Kasumi-1 (cell line): ENCODE measurements at places on chromosomes 2 and 18.

GRCh38 chr18:6960656-6961055 is 156.9 kb downstream of the LAMA1 start:
- no peak for DNase-seq

GRCh38 chr2:160901613-160902012 is 258.6 kb upstream of the TANK start:
- DNase-seq = no peak

DNA sequence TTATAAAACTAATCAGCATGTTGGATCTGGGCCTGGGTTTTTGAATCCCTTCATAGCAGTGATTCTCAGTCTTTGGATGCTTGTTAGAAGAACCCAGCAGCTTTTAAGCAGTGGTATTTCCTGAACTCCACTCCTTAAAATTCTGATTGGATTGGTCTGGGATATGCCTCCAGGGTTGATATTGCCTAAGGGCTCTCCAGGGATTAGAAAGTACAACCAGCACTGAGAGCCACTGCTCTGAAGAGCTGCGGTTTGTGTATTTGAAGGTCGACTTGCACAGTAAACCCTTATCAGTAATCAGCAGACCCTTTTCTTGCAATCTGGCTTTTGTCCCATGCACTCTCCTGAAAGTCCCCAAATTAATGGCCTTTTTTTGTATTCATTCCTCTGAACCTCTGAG is 17.0 kb upstream of the RBMS1 start:
- no peak for DNase-seq

GRCh38 chr2:168192839-168193616 is 54.4 kb downstream of the STK39 start:
- DNase-seq = peak; percentile 69

GRCh38 chr2:126368758-126369157 is 287.2 kb upstream of the GYPC start:
- DNase-seq = peak; percentile 92

GRCh38 chr2:121748202-121748601 is 7.2 kb upstream of the TSN start:
- DNase-seq = peak; percentile 14

DNA sequence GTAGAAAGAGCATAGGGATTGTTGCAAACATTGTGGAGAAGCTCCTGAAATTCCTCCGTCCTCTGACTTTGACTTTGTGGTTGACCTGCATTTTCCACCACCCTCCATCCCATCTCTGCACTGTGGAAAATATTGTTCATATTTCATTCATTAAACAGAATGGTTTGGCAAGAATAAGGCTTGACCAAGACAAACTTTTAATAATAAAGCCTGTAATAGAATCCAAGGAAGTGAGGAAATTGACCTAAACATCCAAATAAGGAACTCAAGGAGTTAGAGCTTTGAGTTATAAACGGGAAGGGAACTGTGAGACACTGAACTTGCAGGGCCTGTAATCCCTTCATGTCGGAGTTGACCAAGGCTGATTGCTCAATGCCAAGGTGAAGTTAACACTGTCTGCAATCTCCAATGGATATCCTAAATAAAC is 115.2 kb downstream of the GFPT1 start:
- peak; percentile 27 for DNase-seq

DNA sequence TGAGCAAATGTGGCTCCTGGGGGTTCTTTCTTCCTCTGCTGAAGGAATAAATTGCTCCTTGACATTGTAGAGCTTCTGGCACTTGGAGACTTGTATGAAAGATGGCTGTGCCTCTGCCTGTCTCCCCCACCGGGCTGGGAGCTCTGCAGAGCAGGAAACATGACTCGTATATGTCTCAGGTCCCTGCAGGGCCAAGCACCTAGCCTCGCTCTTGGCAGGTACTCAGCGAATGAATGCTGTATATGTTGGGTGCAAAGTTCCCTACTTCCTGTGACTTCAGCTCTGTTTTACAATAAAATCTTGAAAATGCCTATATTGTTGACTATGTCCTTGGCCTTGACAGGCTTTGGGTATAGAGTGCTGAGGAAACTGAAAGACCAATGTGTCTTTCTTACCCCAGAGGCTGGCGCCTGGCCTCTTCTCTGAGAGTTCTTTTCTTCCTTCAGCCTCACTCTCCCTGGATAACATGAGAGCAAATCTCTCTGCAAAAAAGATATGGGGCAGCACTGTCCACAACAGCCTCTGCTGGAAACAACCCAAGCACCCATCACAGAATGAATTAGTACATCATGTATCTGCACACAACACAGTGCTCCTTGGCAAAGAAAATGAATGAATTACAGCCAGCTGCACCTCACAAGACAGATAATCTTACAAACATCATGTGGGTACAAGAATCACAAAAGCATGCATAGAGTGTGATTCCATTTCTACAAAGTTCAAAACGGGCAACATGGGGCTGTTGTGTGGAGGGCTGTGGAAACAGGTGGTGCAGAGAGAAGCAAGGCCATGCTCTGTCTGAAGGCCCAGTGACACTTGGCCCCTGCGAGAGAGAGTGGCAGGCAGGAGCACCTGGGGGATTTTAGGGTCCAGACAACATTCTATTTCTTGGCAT is 6.6 kb downstream of the IL1RN start:
- DNase-seq = no peak

- DNase-seq = peak; percentile 87
These were observed 445 bp downstream of the PRPF40A start for GRCh38 chr2:152716805-152717227.

DNA sequence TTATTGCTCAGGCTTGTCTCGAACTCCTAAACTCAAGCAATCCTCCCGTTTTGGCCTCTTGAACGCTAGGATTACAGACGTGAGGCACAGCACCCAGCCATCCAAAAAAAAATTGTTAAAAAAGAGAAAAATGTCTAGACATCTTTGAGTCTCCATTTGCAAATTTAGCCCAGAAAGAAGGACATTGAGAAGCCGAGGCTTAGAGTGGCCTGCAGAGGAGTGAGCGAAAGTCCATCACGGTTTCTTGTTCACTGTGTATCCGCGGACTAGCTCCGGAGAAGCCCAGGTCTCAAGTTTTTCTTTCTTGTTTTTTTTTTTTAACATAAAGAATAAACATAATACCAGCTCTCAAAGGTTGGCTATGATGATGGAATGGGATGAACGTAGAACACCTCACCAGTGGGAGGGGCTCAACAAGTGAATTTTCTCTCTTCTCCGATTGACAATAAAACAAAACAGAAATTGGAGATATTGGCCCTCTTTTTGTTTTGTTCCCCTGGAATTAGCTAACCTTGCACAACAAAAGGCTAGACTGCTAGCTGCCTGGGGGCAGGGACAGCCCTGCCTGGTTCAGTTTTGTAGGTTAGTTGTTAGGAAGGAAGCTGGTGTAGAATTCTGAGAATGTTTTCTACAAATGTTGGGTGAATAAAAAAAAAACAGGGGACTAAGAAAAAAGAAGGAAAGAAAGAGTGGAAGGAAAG is 163.4 kb downstream of the MYCN start:
- no peak for DNase-seq

GRCh38 chr2:197890168-197890567 is 85.8 kb downstream of the PLCL1 start:
- DNase-seq = no peak

- no peak for DNase-seq
These were observed 86.0 kb downstream of the FAM210A start for GRCh38 chr18:13640266-13640860.

DNA sequence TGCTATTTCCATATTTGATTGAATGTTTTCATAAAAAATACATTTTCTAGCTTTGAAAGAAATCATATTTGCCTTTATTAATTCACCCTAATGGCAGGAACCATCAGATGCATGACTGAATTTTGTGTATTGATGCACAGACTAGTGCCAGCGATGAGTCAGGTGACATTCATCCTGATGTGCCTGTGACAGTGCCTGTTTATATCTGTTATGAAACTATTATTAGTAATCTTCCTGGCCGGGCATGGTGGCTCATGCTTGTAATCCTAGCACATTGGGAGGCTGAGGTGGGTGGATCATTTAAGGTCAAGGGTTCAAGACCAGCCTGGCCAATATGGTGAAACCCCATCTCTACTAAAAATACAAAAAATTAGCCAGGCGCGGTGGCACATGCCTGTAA is 170.0 kb downstream of the TSN start:
- DNase-seq = no peak

- DNase-seq = no peak
These were observed 31.9 kb upstream of the MSTN start for GRCh38 chr2:190094316-190094871.

DNA sequence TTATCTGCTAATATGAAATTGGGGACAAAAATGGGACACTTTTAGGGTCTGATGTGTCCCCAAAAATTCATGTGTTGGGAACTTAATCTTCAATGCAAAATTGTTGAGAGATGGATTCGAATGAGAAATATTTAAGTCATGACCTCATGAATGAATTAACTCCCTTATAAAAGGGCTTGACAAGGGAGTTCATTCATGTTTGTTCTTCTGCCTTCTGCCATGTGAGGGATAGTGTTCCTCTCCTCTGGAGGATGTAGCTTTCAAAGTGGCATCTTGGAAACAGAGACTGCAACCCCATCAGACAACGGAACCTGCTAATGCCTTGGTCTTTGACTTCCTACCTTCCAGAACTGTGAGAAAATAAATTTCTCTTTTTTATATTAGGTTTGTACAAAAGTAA is 89.2 kb upstream of the LINC00305 start:
- no peak for DNase-seq

GRCh38 chr2:3617198-3617890 is 22.4 kb downstream of the COLEC11 start:
- DNase-seq = no peak

- no peak for DNase-seq
These were observed 90.0 kb upstream of the ATL2 start for GRCh38 chr2:38466876-38467767.

DNA sequence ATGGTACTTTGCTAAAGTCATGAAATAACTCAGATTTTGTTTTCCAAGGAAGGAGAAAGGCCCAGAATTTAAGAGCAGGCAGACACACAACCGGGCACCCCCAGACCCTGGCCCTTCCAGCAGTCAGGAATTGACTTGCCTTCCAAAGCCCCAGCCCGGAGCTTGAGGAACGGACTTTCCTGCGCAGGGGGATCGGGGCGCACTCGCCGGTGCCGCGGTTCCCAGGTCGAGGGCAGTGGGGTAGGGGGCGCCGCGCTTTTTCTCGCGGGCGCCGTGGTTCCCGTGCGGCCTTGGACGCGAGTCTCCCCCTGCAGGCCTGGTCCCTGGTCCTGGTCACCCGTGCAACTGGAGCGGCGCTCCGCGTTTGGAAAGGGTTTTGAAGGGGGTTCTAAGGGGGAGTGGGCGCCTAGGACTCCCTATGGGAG is 1.2 kb downstream of the ZNF236 start:
- DNase-seq = peak; percentile 33

- DNase-seq = peak; percentile 80
These were observed 36.2 kb downstream of the HAT1 start for GRCh38 chr2:171958475-171958874.

DNA sequence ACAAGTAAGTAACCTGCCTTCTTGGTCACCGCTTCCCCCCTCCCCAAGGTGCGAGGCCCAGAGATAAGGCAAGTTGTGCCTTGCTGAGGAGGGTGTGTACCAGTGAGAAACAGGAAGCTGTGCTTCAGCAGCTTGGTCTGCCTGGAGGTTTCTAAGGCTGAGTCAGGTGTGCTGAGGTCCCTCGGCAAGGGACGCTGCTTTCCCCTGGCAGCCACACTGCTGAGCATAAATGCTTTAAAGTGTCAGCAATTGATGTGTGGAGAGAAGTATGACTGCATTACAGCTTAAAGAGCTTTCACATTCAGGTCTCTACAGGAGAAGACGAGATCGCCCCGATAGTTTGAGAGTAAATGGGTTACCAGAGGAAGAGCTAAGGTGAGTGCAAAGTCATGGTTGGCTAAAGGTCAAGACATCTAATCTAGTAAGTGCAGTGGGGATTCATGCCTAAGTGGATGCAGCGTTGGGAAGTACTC is 86.9 kb downstream of the LIMS1 start:
- DNase-seq = peak; percentile 42

DNA sequence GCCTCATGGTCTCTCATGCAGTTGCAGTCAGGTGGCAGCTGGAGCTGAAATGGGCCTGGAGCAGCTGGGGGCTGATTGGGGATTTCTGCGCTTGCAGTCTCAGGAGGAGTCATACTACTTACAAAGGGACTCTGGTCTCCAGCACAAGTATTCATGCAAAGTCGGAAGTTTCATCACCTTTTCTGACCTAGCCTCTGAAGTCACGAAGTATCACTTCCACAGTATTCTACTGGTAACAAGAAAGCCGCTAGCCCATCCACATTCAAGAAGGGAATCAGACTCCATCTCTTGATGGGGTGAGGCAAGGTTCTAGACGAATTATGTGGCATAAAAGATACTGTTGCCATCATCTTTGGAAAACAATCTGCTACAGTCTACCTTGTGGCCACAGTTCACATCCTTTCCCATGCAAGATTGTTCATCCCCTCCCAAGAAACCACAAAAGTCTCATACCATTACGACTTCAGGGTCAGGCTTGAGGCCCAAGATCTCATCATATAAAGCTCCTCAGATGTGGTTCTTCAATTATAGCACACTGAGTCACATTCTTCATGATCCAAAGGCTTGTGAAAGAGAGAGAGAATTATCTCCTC is 95.3 kb downstream of the SMC6 start:
- no peak for DNase-seq

- peak; percentile 2 for DNase-seq
These were observed 348.4 kb upstream of the REG3G start for GRCh38 chr2:78676921-78677696.

- no peak for DNase-seq
These were observed 43.1 kb downstream of the VSNL1 start for GRCh38 chr2:17583646-17584045.

DNA sequence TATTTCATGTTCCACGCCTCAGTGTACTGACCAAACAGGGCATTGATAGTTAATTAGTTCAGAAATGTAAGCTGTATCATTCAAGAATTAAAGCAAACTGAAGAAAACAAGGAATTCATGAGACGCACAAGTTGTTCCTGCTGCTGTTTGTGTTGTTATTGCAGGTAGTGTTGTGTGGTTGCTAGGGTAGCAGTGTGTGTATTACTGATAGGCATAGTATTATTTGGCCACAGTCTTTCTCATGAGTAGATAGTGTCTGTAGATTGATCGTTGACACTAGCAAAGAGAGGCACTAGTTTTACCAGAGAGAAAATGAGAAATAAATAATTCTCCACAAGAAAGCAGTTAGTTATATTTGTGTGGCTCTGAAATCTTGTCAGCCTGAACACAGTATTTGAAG is 548.6 kb downstream of the LRP1B start:
- DNase-seq = no peak

- no peak for DNase-seq
These were observed 34.7 kb upstream of the LPIN1 start for GRCh38 chr2:11711751-11712150.

DNA sequence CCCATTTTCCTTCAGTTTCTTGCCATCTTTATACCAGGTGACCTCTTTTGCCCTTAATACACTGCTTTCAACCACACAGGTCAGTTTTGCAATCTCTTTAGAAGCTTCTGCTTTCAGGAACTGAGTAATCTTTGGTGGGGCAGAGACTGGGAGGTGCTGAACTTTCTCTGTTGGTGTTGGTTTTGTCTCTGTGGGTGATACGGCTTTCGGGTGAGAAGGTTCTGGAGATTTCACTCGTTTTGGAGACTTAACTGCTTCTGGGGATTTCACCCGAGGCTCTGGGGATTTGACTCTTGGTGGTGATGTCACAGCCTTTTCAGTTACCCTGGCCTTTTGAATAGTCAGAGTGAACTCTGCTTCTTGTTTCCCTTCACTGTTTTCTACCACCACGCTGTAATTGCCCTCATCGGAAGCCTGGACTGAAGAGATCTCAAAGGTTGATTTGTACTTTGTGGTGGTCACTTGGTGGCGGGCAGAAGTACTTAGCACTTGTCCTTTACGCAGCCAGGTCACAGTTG is 50.4 kb downstream of the PLEKHA3 start:
- peak; percentile 76 for DNase-seq
